Breast epithelium (tissue), 4 donors: ENCODE measurements at places on chromosomes 7 and 10. TPM values are rescaled to one million over a fixed set of nuclear protein-coding genes. Genes with fewer than 3 reads are reported as not detected.

DNA sequence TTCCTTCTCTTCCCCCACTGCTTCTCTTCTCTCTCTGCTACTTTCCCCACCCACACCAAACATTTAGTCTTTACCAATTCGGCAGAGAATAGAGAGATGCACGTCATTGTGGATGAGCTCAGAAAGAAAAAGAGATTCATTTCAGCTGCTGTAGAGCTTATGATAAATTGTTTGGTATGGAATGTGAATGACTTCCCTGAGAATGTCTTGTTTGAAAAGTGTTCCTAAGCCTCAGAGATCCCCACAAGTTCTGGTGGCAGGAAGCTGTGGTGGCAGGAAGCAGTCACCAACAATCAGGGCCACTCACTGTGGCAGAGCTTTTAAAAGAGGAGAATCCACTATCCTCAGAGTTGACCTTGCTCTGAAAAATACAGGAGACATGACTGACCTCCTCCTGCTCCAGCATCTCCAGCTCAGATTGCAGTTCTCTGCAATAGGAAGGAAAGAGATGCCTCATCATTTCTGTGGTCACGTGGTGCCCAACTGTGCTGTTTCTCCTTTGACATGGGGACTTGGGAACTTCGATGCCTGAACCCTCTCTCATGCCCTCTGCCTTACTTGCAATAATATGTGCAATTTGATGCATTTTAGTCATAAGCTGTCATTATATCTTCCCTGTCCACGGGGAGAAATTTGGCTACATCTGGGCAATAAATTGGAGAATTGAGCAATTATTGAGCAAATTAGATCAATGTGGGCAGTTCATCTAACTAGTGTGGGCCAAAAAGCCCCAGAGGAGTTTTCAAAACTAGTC lies 76.5 kb downstream of the BMPER start:
- no peak for DNase-seq

DNA sequence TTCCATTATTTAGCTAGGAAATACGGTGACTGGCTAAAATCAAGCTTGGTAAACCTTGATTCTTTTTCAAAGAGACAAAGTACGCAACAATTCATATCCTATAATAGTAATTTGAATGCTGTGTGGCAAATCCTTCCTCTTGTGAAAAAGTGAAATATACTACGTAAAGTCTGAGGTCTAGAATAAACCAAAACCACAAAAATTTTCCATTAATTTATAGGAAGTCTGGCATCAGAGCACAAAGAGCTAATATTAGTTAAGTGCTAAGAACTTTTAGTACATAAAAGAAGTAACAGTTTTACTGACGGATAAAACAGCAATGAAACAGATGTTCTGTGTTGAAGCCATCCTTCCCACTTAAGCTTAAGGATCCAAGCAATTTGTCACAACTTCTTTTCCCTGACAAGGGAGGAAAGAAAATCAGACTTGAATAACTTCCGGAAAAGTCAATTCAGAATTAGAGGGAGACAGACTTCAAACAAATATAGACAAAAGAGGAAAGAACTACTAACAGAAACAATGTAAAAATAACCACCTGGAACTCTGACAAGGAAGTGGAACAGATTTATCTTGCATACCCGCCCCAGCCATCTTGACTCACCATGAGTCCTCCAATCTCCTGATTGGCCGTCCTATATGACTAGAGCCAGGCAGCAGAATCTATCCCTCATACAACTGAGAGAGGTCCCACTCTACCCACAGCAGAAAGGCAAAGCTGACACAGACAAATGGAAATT lies 34.6 kb downstream of the RHEB start:
- no peak for DNase-seq

- no peak for DNase-seq
Observed at GRCh38 chr7:150753826-150754603, 16.8 kb downstream of the GIMAP5 start.

DNA sequence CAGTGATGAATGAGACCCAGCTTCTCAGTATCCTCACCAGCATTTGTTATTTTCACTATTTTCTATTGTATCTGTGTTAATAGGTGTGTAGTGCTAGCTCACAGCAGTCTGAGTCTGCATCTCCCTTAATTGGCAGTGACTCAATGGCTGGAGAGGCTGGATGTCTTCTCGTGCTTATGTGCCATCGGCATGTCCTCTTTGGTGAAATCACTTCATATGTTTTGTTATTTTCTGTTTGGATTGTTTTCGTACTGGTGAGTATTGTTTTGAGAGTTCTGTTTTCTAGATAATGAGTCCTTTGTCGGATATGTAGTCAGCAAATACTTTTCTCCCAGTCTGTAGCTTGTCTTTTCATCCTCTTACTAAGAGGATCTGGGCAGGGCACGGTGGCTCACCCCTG lies 66.1 kb downstream of the AMZ1 start:
- DNase-seq, result no peak

- DNase-seq, result no peak
Observed at GRCh38 chr7:104650991-104651640, 322.7 kb downstream of the LHFPL3 start.

DNA sequence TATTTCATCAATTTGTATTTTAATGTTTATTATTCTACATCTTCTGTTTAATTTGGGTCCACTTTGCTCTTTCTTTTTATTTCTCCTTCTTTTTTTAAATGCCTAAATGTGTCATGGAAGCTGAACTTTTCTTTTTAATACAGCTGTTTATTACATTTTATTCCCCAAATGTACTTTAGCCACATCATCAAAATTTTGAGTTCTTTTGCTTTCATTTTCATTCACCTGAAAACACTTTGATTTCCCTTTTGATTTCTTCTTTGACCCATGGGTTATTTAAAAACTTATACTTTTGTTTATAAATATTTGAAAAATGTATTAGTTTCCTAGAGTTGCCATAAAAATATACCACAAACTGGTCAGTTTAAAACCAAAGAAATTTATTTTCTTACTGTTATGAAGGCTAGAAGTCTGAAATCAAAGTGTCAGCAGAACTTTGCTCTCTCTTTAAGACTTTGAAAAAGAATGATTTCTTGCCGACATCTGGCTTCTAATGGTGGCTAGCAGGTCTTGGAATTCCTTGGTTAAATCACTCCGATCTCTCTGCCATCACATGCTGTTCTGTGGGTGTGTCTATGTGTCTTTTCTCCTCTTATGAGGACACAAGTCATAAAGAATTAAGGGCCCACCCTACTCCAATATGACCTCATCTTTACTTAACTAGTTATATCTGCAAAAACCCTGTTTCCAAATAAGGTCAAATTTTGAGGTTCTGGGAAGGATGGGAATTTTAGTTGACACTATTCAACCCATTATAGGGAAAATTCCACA lies 225.5 kb downstream of the ANKRD7 start:
- DNase-seq, result no peak

GRCh38 chr7:95794917-95795515 lies 22.7 kb downstream of the DYNC1I1 start:
- no peak for DNase-seq

DNA sequence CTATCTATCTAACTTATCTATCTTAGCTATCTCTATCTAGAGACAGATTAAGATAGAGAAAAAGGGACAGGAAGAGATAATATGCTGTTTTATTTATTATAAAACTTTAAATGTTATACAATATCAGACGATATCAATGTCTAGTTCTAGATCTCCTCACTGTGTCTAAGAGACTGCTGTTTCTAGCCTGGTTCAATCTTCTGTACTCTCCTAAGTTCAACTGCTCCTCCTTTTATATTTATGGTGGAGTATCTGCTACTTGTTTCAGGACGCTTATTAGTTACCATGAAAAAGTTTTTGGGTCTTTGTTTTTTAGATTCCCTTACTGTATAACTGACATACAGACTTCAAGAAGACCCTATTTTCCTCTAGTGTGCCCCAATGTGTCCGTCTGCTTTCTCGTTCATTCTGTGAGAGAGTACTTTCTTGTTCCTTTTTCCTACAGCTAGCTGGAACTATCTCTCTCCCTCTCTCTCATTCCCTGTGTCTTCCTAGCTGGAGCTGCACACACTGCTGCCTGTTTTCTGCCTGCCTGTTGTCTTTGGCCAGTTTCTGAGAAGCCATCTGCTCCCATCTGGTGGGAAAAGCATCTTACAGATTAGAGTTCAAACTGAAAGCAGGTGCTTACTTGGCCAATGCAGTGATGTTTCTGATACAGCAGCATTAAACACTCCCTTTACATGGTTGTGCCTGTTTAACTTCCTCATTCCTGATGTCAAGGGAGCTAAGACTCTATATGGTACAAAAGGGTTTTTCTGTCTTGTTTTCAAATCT lies 49.4 kb upstream of the ARL4A start:
- no peak for DNase-seq

GRCh38 chr10:14489522-14490177 lies 158.9 kb upstream of the FRMD4A start:
- no peak for DNase-seq

DNA sequence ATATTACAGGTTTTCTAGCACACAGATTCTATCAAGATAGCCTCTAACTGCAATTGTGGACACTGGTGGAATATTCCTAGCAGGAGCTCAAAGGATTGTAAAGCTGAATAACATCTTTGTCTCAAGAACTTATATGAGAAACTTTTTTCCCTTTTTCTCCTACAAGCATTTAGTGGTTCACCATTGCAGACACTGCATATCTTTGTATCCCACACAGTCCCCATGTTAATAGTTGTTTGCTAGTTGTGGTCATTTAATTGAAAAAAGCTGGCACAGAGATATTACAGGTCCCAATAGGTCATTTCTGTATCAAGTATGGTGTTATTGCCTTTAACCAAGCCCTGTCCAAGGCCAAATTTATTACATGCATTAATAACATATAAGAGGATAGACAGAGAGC lies 226.2 kb upstream of the TCF7L2 start:
- no peak for DNase-seq

DNA sequence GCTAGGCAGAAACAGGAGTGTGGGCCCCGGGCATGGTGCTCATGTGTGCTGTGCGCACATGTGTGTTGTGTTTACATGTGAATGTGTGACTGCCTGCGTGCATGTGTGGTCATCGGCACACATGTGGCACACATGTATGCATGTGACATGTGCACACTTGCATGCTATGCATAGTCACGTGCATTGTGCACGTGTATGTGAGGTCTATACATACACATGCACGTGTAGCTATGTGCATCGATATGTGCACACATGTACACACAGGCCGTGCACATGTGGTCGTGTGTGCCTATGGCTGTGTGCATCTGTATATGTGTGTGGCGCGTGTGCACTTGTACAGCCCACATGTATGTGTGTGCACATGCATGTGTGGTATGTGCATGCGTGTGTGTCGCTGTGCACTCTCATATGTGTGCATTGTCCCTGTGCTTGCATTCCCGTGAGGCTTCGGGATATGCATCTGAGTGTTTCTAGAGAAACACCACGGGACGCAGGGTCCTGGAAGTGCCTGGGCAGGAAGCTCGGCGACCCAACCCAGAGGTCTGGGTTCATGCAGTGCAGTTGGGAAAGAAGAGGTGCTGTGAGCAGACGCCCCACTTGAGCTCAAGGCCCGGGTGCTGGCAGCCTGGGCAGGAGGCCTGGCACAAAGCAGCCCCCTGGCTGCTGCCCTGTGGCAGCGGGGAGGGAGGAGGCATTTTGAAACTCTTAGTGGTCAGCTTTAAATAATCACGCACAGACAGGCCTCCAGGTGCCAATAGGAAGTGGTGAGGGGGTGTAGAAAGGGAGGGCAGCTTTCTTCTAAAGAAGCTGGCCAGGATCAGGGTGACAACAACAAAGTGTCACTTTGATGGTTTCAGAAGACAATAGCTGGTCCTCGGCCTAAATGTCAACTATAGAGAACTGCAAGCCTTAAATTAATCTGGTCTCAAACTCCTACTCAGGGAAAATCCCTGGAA lies 410.0 kb upstream of the MGMT start:
- no peak for DNase-seq

GRCh38 chr10:18718991-18719390 lies 59.8 kb downstream of the ARL5B start:
- no peak for DNase-seq

DNA sequence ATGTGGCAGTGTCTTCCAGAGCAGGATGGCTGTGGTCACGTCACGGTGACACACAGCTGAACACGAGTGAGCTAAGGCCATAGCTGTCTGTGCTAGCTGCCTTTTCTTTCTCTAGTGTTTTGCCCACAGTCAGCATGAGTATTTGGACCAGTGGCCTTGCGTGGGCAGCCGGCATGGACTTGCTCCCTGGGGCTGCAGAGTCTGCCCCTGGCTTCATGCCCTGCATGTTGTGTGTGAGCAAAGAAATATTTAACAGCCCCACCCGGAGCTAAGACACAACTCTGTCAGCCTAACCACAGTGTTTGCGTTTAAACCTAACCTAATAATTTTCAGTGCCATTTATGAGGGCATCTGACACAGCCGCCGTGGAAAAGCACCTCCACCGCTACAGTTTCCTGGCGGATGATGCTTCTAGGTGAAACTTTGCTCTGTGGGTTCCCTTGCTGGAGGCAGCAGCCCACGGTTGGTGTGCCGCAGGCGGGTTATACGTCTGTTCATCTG lies 14.6 kb downstream of the CHST12 start:
- no peak for DNase-seq

DNA sequence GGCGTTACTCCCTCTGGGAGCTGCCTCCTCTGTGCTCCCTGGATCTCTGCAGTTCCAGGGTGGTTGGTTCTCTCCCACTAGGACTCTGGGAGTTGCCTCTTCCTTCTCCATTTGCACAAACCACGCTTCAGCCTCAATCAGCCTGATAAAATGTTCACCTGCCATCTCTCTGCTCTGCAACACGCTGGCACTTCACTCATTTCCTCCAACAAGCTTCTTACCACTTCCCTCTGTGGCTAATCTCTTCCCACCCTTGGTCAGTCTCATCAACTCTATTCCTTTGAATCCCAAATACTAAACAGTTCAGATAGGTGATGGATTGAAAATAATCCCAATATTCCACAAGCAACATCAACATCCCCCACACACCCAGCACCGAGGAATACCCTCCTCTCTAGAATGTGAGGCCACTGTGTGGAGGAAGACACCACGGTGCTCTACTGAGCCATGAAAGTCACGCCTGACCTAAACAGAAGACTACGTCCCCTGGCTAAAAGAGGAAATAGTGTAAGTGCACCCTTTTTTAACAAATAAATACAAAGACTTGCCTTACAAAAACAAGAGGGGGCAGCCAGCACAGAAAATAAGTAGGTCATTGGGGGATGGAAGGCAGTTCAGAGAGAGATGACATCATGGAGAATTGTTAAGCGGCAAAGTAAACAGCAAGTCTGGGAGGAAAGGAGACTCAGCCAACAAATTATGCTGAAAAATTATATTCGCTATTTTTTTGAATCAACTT lies 1.9 kb upstream of the FAM170B start:
- no peak for DNase-seq

The LRRN3 gene
- total RNA-seq, result 1.6 TPM

The ZMIZ2 gene
- 23.6 TPM for total RNA-seq

The HTRA1 gene
- 347 TPM for total RNA-seq

The GDF2 gene
- total RNA-seq, result not detected

The NPFFR1 gene
- 0.44 TPM for total RNA-seq

The INHBA gene
- 0.59 TPM for total RNA-seq

The HOXA3 gene
- total RNA-seq, result 4.5 TPM

The GRB10 gene
- total RNA-seq, result 71.1 TPM

The SEC24C gene
- total RNA-seq, result 50.1 TPM

The UCMA gene
- total RNA-seq, result not detected

The TEX36 gene
- not detected for total RNA-seq

The PDK4 gene
- total RNA-seq, result 729 TPM
